ENCODE measurements at places on chromosomes 12 and 14. TPM values are rescaled to one million over a fixed set of nuclear protein-coding genes. Genes with fewer than 3 reads are reported as not detected.

The SCNN1A gene
- 288 TPM for total RNA-seq

The CAPZA3 gene
- total RNA-seq: 0.40 TPM

The CALCOCO1 gene
- 153 TPM for total RNA-seq

The ANO2 gene
- total RNA-seq: 1.2 TPM

The LTB4R gene
- total RNA-seq: 4.2 TPM

The LRRC43 gene
- total RNA-seq: 2.7 TPM

The WASHC4 gene
- total RNA-seq: 85.6 TPM

The ESRRB gene
- total RNA-seq: not detected

The GPR162 gene
- 0.67 TPM for total RNA-seq

The BMP4 gene
- 10.4 TPM for total RNA-seq

The IAPP gene
- not detected for total RNA-seq

The C3AR1 gene
- 4.4 TPM for total RNA-seq

The JAG2 gene
- total RNA-seq: 3.9 TPM

The MAP3K9 gene
- 7.7 TPM for total RNA-seq

The CCDC197 gene
- not detected for total RNA-seq

The CBLN3 gene
- 3.4 TPM for total RNA-seq

The ITGA7 gene
- 10.9 TPM for total RNA-seq

The AMN gene
- 18.8 TPM for total RNA-seq

The SIVA1 gene
- 137 TPM for total RNA-seq

The SUSD6 gene
- 46.5 TPM for total RNA-seq

The GALNT8 gene
- 0.54 TPM for total RNA-seq

The DLK1 gene
- not detected for total RNA-seq

The RPL10L gene
- total RNA-seq: not detected

The CLEC2B gene
- total RNA-seq: 7.3 TPM

Data from thyroid gland (tissue), 4 donors.